ENCODE measurements at places on chromosomes 6 and 20.

DNA sequence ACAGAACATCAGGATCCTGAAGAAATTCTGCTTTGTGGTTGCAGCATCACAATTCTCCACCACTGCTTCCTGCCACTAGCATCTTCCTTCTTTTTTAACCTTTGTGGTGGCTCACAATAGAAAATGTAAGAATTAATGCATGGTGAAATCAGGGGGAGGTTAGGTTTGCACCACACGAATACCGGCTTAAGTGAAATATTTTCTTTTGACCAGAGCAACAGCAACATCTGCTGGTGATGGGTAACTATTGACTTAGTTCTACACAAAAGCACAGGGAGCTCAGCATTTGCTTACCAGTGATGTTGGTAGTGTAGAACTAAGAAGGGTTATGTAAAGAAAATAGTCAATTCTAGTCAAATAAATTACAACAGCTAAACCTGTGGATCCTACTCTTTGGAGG, 280.5 kb downstream of the SYNE1 start:
- DNase-seq: no peak

DNA sequence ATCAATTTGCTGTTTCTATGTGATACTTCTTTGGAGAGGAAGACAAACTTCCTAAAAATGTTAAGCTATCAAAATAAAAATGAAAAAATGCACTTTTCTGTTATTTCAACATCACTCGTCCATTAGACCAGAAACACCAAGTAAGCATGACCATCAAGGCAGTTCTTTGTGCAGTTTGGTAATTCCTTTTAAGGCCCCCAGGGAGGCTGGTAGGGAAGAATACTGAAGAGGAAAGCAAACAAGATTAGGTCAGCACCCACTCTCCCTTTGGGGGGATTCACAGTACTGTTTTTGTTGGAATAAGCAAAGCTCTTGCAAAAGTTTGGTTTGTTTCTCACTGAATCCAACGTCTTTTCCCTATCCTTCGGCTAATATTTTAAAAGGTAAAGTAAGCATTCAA, 206.8 kb upstream of the SLC35B3 start:
- no peak for DNase-seq

DNA sequence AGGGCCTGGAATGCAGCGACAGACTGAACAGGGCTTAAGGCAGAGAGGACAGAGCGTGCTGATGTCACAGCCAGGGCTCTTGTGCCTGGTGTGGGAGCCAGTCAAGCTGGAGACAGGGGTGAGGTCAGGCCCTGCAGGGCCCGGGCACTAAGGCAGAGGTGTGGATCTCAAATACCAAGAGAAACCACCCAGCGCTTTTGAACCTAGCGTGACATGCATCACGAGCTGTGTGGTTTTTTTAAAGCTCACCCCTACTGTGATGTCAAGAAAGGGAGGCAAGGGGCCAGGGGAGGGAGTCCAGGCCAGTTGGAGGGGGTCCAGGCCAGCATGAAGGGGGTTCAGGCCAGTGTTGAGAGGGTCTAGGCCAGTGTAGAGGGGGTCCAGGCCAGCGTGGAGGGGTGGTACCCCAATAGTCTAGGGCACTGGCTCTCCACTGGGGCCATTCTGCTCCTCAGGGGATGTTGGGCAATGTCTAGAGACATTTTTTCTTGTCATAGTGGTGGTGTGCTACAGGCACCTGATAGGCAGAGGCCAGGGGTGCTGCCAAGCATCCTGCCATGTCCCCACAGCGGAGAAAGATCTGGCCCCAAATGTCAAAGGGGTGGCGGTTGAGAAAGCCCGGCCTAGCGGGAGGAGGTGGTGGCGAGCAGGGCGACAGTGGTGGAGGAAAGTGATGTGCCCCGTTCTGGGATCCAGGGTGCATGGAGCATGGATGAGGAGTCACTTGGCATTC, 42.6 kb downstream of the RBM38 start:
- DNase-seq: no peak

DNA sequence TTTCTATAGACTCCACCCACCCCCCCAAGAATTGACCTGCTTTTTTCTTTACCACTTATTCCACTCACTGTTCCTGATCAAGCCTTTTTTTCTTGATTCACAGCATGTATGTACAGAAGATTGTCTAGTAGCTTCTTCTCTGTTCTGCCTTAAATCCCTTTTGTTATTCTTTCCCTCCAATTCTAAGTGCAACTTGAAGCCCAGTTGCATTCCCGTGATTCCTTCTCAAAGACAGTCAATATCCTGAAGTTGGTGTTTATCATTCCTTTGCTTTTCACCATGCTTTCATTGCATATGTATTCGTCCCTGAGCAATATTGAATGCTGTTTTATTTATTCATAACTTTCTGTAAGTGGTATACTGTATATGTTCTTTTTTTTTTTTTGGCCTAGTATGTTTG, 21.0 kb downstream of the XRN2 start:
- DNase-seq: no peak

- DNase-seq: no peak
These were observed 79.6 kb downstream of the BCKDHB start for GRCh38 chr6:80186082-80186481.

DNA sequence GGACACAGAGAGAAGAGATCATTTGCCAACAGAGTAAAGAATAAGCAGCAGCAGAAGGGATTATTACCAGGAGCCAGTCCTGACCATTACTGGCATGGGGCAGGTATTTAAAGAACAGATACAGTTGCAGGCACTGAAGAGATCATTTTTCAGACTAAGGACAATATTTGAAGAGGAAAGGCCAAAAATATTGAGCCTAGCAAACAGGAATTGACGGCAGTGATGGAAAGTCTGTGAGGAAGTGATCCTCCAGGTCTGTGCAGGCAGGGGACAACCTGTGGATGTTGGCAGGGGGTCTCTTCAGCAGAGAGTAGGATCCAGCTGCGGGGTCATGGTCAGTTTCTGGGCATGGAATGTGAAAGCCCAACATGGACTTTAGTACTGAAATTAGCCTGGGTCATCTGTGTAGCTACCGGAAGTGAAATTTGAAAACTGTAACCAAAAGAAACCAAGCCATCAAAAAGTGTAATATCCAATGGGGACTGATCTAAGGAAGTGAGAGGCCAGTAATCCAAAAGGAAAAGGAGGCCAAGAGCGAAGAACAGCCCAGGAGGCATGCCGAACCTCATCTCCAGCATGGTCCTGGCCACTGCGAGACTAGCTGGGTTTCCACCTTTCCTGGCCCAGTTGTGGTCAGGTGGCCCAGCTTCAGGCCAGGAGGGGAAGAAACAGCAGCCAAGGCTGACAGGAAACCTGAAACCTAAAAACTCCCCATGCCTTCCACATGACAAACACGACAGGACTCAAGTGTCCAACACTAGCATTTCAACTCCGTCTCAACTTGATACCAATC, 115.1 kb upstream of the TNFAIP3 start:
- no peak for DNase-seq

- DNase-seq: no peak
These were observed 52.4 kb downstream of the RBM38 start for GRCh38 chr20:57443349-57444265.

DNA sequence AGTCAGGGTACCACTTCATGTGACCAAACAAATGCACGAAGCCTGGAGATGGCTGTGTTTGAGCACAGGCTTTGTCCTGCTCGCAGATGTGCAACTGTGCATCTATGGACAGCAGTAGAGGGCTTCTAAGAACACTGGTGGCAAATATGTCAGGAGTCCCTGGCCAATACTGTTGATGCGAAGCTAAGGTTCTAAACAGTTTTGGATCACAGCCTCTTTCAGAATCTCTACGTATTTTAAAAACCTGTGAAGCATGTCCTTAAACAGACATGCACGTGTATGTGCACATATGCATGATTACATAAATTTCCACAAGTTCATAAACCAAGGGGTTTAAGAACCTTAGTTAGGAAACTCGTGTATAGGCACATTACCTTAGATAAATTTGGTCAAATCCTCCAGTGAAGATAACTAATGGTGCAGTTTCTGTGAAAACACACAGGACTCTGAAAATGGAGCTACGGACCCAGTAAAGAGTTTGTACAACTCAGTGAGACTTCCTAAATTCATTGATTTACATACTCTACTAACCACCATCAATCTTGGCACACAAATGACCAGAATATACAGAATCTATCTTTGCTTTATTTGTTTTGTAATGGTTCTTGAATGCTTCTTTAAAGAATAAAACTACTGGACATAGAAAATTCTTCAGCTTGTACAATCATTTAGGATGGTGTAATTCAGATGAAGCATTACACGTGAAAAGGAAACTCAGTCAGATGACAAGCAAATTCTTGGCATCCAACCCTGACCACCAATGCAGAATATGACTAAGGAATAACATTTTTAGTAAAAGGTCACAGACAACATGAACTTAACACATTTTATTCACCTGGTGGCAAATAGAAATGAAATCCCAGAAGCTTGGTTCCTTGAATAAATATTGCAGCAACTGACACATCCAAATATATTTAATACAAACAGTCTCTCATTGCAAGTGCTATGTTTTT, 27.4 kb downstream of the KCNQ5 start:
- no peak for DNase-seq

- no peak for DNase-seq
These were observed 204.2 kb upstream of the ASCC3 start for GRCh38 chr6:101085327-101085726.

GRCh38 chr6:16146527-16146955, 17.7 kb downstream of the MYLIP start:
- DNase-seq: no peak

DNA sequence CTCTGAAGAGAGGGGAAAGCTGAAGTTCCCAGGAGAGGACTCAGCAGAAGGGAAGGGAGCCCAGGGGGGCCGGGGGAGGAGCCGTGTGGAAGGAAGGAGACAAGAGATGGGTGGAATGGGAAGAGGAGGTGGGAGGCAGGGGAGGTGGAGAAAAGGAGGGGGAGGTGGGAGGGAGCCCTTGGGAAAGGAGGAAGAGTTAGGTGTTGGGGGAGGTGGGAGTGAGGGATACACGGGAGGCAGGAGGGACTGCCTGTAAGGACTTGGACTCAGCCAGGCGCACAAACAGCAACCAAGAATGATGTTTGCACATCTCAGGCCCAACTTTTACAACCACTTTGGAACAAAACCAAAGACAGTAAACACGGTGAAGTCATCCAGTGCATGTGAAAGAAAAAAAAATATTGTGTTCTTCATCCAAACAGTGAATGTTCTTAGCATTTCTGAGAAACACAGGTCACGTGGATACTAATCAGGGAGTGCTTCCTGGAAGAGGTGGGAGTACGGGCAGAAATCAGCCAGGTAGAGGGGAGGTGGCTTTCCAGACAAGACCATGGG, 17.4 kb upstream of the LSM14B start:
- no peak for DNase-seq

DNA sequence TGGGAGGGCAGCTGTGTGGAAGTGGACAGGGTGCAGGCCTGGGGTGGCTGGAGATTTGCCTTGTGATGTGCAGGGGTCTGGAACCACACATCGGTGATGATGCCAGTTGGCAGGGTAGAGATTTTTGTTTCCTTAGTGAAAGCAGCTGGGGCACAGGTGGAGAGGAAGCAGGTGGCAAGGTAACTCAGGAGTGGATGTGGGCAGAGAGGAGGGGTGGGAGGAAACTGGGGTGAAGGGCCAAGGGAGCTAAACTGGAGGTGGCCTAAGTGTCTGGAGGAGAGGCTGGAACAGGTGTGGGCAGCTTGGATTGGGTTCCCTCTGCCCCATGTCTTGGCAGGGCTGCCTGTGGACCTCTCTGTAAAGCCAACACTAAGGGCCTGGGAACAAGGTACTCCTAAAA, 4.7 kb upstream of the SCUBE3 start:
- DNase-seq: no peak

- no peak for DNase-seq
These were observed 96.3 kb downstream of the PRDM1 start for GRCh38 chr6:106182455-106182854.

GRCh38 chr20:7196481-7196880, 429.0 kb downstream of the BMP2 start:
- no peak for DNase-seq

GRCh38 chr6:119584088-119584487, 234.5 kb upstream of the MAN1A1 start:
- DNase-seq: no peak

- DNase-seq: no peak
These were observed 41.4 kb downstream of the TRMT6 start for GRCh38 chr20:5908981-5909380.

DNA sequence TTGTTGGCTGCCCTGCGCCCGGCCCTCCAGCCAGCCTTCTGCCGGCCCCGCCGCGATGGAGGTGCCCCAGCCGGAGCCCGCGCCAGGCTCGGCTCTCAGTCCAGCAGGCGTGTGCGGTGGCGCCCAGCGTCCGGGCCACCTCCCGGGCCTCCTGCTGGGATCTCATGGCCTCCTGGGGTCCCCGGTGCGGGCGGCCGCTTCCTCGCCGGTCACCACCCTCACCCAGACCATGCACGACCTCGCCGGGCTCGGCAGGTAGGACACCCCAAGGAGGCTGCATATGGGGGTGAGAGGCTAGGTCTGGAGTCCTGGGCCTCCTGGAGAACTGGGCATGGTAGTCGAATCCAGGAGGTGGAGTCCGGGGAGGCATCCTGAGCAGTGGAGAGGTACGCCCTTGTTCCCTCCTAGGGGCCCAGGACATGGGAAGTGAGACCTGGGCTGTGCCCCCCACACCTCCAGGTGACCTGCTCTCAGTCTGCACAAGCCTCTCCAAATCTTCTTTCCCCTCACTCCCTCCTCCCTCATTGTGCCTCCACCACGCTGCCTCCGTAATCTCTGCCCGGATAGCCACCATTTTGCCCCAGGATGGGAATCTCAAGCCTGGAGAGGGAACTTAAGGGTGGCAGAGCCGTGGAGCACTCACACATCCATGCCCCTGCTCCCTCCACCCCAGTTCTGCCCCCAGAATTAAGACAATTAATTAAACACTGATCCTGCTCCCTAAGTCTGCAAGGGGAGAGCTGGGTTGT, 541 bp downstream of the CDC25B start:
- no peak for DNase-seq

DNA sequence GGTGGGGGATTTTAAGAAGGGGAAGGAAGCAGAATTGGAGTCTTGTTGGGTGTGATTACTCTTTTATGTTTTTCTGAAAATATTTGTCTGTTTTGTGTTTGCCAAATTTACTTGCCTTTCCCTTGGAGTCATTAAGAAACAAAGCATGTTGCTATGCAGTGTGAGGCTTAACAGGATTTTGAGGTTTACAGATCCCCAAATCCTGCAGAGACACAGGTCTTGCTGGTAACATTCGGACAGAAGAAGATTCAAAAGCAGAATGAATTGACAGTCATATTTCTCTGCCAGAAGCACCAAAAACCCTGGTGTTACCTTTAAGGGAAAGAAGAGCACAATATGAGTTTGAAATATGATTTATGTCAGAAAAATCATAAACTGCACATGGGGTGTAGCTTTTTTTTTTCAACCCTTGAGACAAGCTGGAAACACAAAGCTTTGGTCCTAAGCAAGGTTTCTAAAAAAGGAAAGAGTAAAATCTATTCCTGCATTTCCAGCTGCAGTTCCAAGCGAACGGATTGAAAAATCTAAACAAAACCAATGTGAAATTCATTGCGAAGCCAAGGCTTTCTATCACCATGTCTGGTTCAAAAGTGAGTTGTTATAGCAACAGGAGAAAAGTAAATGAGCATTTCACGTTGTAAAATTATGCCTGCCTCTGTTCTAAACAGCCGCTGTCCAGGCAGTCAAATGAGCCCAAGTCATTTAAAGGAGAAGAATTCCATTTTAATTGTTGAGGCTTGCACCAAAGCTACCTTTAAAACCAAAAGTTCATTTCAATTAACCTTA, 358.9 kb upstream of the SASH1 start:
- no peak for DNase-seq

- no peak for DNase-seq
These were observed 402.5 kb downstream of the RFPL4B start for GRCh38 chr6:112749673-112750072.

- no peak for DNase-seq
These were observed 178.8 kb upstream of the AKAP12 start for GRCh38 chr6:151060766-151061531.

GRCh38 chr6:52284131-52284459, 447 bp downstream of the MCM3 start:
- DNase-seq: no peak

- DNase-seq: no peak
These were observed 13.1 kb downstream of the PSMB9 start for GRCh38 chr6:32867022-32867477.

All from retina (tissue), 1 donor.